Small intestine (tissue), 16 donors: ENCODE measurements at places on chromosomes 7 and 10. TPM values are rescaled to one million over a fixed set of nuclear protein-coding genes. Genes with fewer than 3 reads are reported as not detected.

CRYGN gene
- polyA plus RNA-seq = 0.06 TPM

NXPH1 gene
- 0.19 TPM for polyA plus RNA-seq

- no peaks in the 10 kb centered on the region for H3K27me3 ChIP-seq
- no peaks in the 10 kb centered on the region for H3K4me1 ChIP-seq
- no peak overlapping the region for H3K4me3 ChIP-seq
- H3K27ac ChIP-seq = no peak overlapping the region
- DNase-seq = no peak
- H3K36me3 ChIP-seq = no peaks in the 10 kb centered on the region
Measured at GRCh38 chr10:44662051-44662450, 249.1 kb upstream of the TMEM72 start.

DNA sequence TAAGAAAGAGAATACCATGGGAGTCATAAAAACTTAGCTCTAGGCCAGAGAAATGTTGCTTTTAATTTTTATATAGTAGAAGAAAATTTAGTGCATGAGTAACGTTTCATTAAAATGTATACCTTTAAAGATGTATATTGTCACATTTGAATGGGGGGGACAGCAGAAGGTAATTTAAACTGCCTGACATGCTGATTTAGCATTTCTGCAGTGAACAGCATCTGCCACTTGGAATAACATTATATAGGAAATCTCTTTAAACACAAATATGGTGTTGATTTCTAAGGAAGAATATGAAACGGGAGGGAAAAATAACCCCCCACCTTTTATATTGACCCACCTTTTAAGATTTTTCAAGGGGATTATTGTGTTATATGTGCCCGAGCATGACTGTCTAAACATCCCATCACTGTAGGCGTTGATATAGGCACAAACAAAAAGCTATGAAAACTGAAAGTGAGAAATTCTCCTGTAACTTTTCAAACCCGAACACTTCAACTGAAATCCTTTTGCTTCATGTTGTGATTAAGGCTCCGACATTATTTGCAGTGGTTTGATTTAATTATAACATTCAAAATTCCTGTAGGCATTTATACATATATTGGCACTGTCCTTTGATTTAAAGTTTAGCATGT lies 244.7 kb upstream of the CELF2 start:
- no peak overlapping the region for H3K4me3 ChIP-seq
- H3K36me3 ChIP-seq = no peaks in the 10 kb centered on the region
- no peak overlapping the region for H3K27ac ChIP-seq

DNA sequence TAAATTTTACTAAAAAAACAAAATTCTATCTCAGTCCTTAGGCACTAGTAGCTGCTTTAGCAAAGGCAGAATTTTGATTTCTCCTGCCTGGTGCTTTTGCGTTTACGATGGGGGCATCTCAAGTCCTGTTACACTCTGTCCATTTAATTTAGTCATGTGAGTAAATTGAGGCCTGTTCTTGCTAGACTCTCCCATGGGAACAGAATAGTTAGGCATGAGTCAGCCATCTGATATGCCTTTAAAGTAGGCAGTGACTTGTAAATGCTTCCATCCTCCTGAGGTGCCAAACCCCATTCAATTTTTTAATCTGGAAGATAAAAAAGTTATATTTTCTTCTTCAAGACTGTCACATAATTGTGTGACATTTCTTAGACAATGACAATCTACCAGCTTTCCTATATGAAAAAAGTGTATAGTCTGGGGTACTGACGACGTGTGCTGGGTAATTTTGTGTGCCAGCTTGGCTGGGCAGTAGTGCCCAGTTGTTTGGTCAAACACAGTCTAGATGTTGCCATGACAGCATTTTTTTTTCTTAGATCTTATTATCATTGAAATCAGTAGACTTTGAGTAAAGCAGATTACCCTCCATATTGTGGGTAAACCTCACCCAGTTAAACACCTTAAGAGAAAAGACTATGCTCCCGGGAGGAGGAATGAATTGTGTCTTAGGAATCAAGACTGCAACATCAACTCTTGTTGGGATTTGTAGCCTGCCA lies 603.4 kb downstream of the SORCS1 start:
- no peaks in the 10 kb centered on the region for H3K36me3 ChIP-seq
- DNase-seq = no peak
- H3K4me1 ChIP-seq = no peaks in the 10 kb centered on the region
- no peaks in the 10 kb centered on the region for H3K27me3 ChIP-seq

BTBD16 gene
- not detected for polyA plus RNA-seq

ZPBP gene
- polyA plus RNA-seq = not detected

GRCh38 chr7:151936207-151936606 lies 20.0 kb upstream of the GALNTL5 start:
- H3K27me3 ChIP-seq = no peaks in the 10 kb centered on the region
- no peak overlapping the region for H3K27ac ChIP-seq
- no peaks in the 10 kb centered on the region for H3K36me3 ChIP-seq
- no peak overlapping the region for H3K4me3 ChIP-seq
- peak; percentile 31 for DNase-seq

SPOCK2 gene
- 24.2 TPM for polyA plus RNA-seq

DNA sequence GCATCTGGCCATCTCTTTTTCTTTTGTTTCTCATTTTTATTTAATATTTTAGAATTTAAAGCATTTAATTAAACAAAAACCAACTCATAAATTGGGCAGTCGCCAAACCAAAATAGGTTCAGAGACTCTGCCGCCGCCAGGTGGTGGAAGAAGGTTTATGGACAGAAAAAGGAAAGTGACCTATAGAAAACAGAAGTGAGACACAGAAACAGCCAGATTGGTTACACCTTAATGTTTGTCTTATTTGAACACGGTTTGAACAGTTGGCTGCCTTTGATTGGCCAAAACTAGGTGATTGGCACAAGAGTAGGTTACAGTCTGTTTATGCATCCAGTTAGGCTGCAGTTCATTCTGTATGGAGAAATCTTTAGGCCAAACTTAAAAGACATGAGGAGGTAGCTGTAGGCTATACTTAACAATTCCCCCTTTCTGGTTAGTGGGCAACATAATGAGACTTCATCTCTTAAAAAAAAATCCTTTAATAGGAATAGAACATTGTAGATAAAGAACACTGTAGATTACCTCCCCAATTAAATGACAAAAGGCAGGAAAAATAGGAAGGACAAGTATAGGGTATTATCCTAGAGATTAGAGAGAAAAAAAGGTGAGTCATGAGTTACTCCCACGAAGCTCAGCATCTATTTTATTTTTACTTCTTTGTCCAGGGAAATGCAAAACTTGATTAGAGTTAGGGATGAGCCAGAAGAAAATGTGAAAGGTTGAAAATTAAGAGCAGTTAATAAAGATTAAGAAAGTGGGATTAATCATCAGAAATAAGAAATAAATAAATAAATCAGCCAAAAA lies 23.9 kb upstream of the CYCS start:
- DNase-seq = no peak
- H3K36me3 ChIP-seq = peaks cover 4% of the 10 kb centered on the region
- H3K27ac ChIP-seq = no peak overlapping the region
- H3K4me3 ChIP-seq = no peak overlapping the region
- H3K4me1 ChIP-seq = no peaks in the 10 kb centered on the region

CYP2C8 gene
- not detected for polyA plus RNA-seq

GRCh38 chr10:52466464-52466863 lies 152.4 kb downstream of the DKK1 start:
- H3K36me3 ChIP-seq = no peaks in the 10 kb centered on the region
- DNase-seq = no peak
- H3K4me3 ChIP-seq = no peak overlapping the region
- no peaks in the 10 kb centered on the region for H3K27me3 ChIP-seq

GRCh38 chr10:131743190-131744151 lies 157.3 kb upstream of the PPP2R2D start:
- no peak for DNase-seq
- no peak overlapping the region for H3K4me3 ChIP-seq
- no peak overlapping the region for H3K27ac ChIP-seq
- no peaks in the 10 kb centered on the region for H3K36me3 ChIP-seq

DNA sequence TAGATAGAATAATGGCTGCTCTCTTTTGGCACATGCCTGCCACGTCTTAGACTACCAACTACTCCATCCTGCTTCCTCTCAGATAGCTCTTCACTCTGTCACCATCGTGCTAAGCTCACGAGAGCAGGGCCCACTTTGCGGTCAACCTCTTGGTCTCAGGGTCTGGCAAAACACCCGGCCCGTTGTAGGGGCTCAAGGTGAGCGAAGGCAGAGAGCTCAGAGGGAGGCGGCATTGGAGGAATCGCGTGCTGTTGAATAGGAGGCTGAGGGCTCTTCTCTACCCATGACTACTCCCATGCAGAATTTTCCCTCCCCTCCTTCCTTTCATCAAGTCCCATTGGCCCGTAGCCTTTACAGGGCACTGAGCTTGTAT lies 100.9 kb upstream of the DDC start:
- no peaks in the 10 kb centered on the region for H3K4me1 ChIP-seq
- H3K27ac ChIP-seq = no peak overlapping the region
- H3K4me3 ChIP-seq = no peak overlapping the region
- no peak for DNase-seq
- H3K36me3 ChIP-seq = no peaks in the 10 kb centered on the region

DNA sequence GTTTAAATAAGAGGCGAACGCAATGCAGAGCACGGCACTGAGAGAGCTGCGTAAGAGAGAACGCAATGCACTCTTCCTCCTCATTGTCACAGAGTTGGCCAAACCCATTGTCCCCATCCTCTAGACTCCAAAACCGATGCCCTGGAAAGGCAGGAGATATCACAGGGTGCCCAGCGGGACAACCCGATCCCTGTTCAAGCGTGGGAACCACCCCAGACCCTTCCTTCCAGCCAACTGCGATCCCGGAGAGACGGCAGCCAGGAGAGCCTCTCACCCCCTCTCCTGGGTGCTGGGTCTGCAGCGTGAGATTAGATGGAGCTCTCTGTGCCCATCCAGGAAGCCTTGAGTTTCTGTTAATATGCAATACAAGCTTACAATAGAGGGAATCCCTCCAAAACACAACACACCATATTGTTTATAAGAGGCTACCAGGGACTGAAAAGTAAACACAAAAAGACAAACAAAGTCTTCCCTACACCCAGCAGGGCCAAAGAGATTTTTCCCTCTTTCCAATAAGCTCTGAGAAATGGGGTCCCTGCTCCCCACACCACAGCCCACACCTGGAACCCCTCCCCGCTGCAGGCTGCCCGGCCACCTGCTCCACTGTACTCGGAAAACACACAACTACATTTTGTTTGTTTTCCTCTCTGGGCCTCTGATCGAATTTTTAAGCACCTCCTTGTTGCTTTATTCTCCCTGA lies 187.6 kb downstream of the ADARB2 start:
- H3K27me3 ChIP-seq = no peaks in the 10 kb centered on the region
- no peak for DNase-seq
- H3K4me3 ChIP-seq = no peak overlapping the region
- H3K27ac ChIP-seq = no peak overlapping the region

- peak overlapping the region; percentile 1 for H3K4me3 ChIP-seq
- peak; percentile 79 for DNase-seq
- peaks cover 6% of the 10 kb centered on the region for H3K27me3 ChIP-seq
- no peaks in the 10 kb centered on the region for H3K36me3 ChIP-seq
- H3K4me1 ChIP-seq = peaks cover 13% of the 10 kb centered on the region
- H3K27ac ChIP-seq = no peak overlapping the region
Measured at GRCh38 chr10:13440185-13441061, 88.4 kb downstream of the BEND7 start.

DNA sequence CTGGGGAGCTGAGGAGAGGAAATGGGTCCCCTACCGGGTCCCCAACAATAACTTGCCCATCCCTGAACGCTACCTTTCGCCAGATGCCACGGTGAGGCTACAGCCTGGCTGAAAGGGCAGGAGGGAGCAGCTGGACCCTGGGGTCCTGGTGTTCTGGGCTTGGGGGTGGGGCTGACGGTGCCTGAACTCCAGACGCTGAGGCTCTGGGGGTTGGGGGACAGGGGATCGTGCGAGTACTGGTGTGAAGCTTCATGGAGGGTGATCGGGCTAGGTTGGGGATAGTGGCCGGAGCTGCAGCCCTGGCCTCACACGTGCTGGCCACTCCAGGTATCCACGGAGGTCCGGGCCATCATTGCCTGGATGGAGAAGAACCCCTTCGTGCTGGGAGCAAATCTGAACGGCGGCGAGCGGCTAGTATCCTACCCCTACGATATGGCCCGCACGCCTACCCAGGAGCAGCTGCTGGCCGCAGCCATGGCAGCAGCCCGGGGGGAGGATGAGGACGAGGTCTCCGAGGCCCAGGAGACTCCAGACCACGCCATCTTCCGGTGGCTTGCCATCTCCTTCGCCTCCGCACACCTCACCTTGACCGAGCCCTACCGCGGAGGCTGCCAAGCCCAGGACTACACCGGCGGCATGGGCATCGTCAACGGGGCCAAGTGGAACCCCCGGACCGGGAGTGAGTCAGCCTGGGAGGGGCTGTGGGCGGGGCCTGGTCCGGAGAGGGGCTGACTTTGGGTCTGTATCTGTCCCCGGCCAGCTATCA lies 8.3 kb downstream of the AEBP1 start:
- no peaks in the 10 kb centered on the region for H3K27me3 ChIP-seq
- no peaks in the 10 kb centered on the region for H3K36me3 ChIP-seq

DNA sequence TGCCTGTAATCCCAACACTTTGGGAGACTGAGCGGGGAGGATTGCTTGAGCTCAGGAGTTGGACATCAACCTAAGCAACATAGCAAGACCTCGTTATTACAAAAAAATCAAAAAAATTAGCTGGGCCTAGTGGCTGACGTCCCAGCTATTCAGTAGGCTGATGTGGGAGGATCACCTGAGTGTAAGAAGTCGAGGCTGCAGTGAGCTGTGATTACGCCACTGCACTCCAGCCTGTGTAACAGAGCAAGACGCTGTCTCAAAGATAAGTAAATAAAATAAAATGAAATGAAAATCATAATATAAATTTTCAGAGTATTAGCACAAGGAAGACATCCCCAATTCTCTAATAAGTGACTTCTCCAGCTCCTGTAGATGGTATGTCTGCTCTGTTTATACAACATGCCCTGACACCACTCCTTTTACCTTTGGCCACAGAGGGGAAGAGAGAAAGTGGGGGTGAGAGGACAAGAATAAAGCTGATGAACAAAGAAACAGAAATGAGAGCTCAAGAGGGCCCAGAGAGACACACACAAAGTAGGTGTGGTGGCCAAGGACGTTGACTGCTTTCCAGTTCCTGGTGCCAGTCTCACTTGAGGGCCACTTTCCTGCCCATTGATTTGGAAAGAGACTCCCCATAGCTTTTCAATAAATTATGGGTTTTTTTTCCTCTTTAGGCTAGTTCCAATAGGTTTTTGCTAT lies 62.9 kb downstream of the PTTG1IP2 start:
- H3K4me3 ChIP-seq = no peak overlapping the region
- no peaks in the 10 kb centered on the region for H3K36me3 ChIP-seq
- DNase-seq = no peak
- no peak overlapping the region for H3K27ac ChIP-seq
- H3K27me3 ChIP-seq = no peaks in the 10 kb centered on the region
- no peaks in the 10 kb centered on the region for H3K4me1 ChIP-seq
